ENCODE measurements at places on chromosomes 3 and 15.

GRCh38 chr3:112811917-112812660 lies 34.6 kb downstream of the CD200R1L start:
- DNase-seq: no peak

DNA sequence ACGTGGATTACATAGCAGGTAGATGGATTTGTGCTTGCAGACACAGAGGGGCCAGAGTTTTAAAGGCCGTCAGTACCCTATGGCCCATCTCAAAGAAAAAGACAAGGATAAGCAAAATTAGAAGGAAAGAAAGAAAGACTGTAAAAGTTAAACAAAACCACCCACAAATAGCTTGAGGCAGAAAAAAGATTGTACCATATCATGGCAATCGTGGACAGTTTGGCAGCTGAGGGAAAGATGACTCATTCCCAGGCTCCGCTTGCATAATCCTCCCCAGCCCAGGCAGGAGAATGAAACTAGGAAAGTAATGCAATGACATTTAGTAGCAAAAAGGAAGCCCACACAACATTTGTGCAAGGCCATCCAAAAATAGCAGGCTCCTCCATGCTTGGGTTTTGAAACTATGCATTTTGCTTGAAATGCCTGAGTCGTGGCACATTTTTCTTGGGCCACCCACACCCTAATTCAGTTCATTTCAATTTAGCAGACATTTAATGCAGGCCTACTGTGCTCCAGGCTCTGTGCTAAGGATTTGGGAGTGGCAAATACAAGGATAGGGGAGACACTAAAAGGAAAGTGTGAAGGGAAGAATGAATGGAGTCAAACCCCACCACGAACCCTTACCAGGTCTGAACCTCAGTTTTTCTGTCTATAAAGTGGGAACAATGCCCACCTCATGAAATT lies 40.9 kb upstream of the SMAD3 start:
- DNase-seq: peak; percentile 82

DNA sequence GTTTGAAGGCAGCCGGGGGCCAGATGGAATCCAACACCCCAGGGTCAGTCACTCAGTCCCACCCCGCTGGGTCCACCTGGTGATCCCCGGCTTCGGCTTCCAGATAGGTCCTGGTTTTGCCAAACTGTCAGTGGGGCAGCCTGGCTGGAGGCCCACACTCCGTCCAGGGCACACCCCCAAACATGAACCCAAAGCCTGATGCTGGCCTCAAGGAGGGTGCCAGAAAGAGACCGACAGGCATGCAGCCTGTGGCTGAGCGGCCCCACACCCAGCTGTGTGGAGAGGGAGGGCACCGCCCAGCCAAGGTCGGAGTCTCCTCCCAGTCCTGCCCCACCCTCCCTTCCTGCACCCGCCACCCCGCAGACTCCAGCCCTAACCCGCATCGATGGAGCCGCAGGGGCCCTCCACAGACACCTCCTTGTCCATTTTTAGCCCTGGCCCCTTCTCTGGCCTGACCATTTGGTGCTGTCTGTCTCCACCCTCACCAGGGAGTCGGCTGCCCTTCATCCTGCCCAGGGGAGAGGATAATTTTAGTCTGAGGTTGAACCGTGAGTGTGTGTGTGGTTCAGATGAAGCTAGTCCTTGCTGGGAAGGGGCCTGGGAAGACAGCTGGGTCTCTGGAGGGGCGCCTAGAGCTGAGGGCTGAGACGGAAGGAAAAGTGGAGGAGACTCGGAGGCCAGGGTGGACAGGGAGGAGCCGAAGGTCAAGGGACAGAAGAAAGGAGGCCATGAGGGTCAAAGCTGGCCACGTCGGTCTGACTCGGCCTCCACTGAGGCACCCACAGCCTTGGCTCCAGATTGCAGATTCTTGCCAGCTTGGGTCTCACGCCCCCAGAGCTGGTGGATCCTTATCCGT lies 23.1 kb downstream of the TNK2 start:
- peak; percentile 39 for DNase-seq

DNA sequence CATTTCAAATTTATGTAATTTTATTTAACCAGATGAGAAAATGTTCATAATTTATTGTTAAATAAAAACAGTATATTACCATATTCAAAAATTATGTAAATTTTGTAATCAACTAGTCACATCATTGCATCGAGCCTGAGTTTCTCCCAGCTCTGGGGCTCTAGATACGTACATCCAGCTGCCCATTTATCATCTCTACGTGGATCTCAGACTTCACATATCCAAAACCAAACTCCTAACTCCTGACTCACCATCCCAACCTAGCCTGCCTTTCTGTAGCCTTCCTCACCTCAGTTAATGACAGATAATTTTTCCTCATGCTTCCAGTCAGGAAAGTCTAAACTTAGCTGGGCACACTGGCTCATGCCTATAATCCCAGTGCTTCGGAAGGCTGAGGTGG lies 194.8 kb downstream of the SSR3 start:
- DNase-seq: no peak

DNA sequence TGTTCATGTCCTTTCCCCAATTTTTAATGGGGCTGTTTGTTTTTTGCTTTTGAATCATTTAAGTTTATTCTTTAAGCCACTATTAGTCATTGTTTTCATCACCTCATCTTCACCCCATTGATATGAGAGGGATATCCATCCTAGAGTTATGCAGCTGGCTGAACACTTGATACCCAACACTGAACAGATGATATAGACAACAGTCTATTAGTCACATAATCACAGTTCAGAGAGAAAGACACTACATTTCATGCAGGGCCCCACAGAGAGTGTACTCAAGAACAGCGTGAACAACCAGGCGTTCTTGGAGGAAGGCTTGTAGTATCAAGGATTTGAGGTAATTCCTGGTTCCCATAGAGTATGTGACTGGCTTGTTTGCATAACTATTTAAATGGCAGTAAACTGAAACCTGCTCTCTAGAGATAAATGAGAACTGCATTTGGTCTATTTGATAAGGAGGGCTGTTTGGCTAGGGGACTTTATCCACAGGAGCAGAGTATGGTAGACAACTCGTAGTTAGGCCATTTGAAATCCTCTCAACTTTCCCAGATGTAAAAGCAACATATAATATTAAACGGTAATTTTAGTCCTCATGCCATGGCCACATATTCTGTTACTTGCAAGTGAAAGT lies 618.7 kb downstream of the SI start:
- no peak for DNase-seq

DNA sequence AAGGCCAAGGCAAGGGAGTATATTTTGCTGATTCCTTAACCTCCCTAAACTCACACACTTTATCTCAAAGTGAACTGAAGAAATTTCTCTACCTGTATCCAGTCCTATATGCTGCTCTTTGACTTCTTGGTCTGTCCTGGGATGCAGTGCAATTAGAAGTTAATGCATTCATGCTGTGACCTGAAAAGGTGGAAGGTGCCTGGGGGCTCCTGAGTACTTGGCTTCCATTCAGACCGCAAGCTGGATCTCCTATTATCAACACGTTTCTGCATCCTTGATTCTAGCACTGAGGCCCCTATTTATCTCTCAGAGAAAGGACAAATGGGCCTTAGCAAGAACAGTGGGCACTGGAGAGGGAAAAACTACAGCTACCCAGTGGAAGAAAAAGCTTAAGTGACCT lies 17.7 kb upstream of the CADPS start:
- DNase-seq: no peak

GRCh38 chr3:193744822-193745684 lies 152.0 kb downstream of the OPA1 start:
- no peak for DNase-seq

- DNase-seq: no peak
Observed at GRCh38 chr3:194109192-194109863, 26.6 kb upstream of the HES1 start.

DNA sequence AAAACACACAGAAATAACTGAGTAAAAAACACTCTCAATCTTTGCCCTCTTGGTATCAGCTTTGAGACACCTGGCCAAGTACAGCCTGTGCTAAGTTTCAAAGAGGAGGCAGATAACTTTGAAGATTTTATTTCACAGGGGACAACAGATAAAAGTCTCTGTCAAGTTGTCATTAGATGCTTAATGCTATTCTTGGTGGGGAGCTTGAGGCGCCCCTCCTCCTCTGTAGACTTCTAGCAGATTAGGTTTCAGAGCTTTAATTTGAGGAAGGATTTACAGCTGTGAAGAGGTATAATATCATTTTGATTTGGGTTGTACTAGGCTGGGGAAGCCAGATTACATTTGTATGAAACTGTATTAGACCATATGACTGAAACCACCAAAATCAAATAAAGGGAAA lies 620.3 kb downstream of the FHIT start:
- DNase-seq: no peak

DNA sequence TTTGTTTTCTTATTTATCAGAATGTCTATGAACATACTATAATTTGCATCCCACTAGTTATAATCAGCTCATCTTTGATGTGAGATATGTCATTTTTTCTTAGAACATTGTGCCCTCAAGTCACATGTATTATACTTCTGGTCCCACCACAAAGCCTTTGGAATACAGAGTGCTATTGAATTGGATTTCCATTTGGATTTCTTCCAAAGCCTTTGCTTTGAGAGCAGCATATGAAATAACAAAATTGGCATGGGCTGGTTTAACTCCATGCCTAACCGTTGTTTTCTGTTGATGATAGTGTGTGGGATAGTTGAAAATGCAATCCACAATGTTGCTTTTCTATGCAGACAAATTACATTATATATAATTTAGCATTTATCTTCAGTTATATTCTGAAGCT lies 284.5 kb upstream of the PLSCR5 start:
- no peak for DNase-seq

- DNase-seq: peak; percentile 76
Observed at GRCh38 chr3:30578479-30578878, 27.9 kb upstream of the TGFBR2 start.

GRCh38 chr3:24829629-24830229 lies 335.1 kb upstream of the THRB start:
- no peak for DNase-seq

DNA sequence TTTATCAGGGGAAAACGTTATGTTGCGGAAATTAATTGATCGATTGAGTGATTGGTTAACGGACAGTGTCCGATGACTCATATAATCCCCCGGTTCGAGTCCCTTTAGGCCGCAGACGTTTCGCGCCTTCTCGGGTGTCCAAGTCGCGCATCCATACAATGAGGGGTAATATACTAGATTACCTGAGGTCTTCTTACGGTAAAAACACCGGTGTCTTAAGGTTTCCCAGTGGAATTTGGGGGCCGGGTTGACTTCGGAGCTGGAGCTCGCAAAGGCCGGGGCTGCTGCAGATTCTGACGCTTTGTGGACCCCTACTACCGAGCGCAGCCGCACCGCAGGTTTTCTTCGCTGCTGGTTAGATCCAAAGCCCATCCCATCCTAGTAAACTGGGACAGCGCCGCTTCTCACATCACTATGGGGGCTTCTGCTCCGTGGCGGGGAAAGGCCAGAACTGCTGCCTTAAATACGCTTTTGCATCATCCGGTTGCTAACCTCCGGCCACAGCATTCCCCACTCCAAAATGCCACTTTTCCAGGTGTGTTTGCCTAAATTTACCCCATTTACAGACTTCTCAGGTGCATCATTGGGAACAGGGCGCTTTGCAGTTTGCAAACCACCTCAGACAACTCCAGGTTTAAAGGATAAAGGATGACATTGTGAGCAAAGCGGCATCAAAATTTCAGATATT lies 858 bp upstream of the SACM1L start:
- peak; percentile 68 for DNase-seq

- DNase-seq: peak; percentile 72
Observed at GRCh38 chr15:78049691-78050440, 27.6 kb downstream of the TBC1D2B start.

DNA sequence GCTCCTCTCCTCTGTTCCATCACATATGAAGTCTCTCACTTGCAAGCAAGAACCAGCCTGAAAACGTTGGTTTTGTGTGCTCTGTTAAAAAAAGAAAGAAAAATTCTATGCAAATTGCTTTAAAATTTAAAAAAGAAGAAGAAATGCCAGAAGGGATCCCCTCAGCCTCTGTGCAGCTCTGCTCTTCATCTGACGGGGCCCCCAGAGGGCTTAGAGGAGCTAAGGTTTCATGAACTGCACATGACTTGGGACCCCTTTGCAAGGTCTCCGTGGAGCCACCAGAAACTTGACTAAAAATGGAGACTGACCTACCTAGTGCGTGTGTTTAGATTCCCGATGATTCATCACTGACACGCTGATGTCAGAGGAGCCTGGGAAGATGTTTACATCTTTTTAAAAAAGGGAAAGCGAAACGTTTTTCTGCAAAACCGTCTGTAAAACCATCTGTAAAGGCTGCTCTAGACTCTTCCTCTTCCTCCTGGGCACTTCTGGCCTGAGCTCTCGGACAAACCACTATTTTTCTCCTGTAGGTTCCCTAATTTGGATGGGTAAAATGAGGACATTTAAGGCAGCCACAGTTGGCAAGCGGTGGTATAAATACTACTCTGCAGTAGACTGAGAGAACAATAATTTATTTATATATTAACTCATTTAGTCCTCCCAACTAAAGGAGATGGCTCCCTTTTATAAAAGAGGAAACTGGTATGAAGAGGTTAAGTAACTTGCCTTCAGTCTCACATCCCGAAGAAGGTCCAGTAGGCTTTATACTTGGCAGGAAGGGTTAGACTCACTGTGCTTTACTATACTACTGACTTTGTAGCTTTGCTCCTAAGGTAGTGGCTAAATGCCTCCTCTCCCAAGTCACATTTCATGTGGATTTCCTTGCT lies 67.2 kb upstream of the POLG start:
- DNase-seq: no peak

DNA sequence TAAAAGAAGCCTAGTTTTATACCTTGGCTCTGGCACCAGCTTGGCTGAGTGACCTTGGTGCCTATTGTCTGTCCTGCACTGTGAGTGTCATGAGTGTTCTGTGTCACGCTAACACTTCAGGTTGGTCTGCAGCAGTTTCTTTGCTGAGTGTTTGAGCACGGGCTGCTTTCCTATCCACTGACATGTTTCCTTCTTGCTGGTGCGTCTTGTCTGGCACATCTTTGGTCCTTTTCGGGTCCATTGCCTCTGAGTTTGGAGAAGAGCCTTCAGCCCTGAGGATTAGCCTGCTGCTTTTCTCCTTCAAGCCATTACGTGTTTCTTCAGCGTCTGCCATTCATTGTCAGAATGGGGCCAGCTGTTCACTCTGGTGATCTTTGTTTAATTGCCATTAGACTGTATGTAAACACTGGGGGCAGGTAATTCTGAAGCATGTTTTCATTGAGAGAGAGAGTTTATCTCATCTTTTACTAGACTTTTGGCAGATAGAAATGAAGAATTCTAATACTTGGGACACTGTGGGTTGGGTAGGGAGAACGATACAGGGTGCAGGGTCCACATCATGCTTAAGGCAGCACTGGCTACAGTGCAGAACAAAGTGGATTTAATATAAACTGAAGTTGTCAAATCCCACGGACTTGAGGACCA lies 55.5 kb downstream of the LRRC28 start:
- DNase-seq: no peak

GRCh38 chr15:66387163-66388042 lies 691 bp downstream of the MAP2K1 start:
- peak; percentile 69 for DNase-seq

DNA sequence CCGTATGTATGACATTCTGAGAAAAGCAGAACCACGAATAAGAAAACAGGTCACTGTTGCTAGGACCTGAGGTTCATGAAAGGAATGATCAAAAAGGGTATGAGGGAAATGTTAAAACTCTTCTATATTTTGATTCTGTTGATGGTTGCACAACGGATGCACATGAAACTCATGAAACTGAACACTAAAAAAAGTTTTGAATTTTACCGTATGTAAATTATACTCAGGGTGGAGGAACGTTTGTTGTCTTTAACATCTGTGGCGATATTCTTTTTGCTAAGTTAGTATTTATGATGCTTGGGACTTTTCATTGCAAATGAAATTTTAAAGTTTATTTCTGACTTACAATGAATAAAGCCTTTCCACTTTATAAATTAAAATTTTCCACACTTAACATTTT lies 55.4 kb downstream of the STAG1 start:
- DNase-seq: no peak
